Inflammatory macrophage treated with lipopolysaccharide for 4 hours (primary cell): ENCODE measurements at places on chromosomes 11 and 22.

DNA sequence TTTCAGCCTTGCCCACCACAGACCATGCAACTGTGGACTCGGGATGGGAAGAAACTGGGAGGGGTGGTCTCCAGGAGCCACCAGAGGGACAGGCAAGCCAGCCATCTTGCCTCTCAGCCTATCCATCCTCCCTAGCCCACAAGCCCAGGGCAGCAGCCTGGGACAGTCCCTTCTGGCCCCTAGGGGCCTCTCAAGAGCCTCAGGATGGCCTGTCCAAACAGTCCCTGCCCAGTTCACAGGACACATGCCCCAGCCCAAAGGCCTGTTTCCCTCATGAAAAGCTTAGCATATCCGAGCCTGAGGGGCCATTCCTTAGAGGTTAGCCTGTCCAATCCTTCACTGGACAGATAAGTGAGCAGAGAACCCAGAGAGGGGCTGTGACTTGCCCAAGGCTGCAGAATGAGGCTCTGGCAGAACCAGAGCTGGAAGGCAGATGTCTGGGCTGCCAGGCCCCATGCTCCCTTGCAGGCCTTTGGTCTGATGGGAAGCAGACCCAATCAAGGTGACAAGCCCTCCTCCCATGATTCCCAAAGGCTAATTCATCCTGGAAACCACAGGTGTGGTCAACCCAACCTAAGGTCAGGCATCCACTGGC lies 28.2 kb downstream of the LRRC10B start:
- peak; percentile 2 for DNase-seq

DNA sequence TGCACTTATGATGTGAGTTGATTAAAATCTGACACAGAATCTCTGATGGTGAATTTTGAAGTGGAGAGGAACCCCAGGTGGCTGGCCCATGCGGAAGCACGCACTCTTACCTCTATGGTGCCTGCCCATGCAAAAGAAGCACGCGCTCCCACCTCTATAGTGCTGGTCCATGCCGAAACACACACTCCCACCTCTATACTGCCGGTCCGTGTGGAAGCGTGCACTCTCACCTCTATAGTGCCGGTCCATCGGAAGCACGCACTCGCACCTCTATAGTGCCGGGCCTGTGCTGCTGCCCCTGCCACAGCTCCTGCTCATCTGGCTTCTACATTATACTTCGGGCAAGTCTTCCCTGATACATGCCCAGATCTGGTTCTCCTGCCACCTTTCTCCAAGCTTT lies 36.8 kb upstream of the SLC25A1 start:
- DNase-seq, result no peak

- peak; percentile 77 for DNase-seq
Observed at GRCh38 chr22:25564320-25564978, at the start of gene GRK3. Gene GRK3, plus strand, starts transcription at chr22:25564675. Its CDS starts 366 bp downstream, at chr22:25565041.

- peak; percentile 78 for DNase-seq
Observed at GRCh38 chr11:122672892-122673291, 17.4 kb downstream of the UBASH3B start.

- DNase-seq, result no peak
Observed at GRCh38 chr22:34931026-34931425, 134.9 kb upstream of the ISX start.

- DNase-seq, result no peak
Observed at GRCh38 chr11:49221112-49221511, 12.7 kb upstream of the FOLH1 start.

DNA sequence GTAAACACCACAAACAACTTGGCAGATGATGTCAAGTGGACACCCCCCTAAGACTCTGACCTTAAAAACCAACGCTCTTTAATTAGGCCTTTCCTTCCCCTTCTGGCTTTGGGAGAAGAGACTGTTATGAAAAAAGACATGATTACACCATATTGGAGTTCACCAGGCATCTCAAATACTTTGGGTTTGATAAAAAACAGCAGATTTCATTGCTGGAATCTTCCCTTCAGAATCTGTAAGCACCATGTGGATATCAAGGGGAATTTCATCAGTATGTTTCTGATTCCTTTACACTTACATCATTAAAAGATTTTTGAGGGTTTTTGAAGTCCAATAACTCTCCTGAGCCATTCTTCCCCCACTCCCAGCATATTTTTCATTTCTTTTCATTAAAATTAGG lies 85.6 kb downstream of the KIRREL3 start:
- DNase-seq, result no peak

GRCh38 chr11:96256215-96257011 lies 86.6 kb downstream of the MAML2 start:
- no peak for DNase-seq

GRCh38 chr11:27514558-27514957 lies 8.0 kb upstream of the LIN7C start:
- DNase-seq, result no peak

DNA sequence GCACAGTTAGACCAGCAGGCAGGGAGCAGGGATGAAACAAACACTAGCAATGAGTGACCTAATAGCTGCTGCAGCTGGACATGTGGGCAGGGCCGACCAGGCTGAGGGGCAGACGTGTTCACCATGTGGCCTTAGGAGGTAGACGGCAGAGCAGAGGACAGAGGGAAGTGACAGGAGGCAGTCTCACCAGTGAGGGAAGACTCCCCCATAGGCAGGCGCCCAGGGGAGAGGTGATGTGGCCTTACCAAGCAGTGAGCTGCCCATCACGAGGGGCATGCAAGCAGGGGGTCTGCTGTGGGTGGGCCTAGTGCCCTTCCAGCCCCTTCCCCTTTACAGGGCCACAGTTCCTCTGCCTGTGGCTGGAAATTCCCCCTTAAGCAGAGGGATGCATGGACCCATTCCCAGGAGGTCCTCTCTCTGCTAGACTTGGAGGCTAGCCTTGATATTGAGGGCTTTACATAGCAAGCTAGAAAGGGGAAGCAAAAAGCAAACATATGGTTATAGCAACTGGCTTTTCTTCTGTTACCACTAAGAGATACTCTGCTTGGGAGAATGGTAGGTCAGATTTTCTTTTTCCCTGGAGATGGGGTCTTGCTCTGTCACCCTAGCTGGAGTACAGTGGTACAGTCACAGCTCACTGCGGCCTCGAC lies 67.6 kb downstream of the MPPED1 start:
- DNase-seq, result no peak

DNA sequence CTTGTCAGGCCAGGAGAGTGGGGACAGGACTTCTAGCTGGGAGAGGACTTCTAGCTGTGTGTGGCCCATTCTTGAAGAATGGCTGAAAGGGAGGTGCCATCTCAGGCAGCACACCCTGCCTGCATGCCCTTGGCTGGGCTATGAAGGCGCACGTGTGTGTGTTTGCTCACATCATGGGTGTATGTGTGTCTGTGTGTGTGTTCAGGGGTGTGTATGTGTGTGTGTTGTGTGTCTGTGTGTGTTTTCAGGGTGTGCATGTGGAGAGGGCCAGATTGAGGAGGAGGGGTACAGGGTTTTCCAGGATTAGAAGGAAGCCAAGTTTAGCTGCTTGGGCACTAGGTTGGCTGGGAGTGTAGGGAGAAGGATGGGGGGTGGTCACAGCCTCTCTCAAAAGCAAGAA lies 16.6 kb downstream of the TP53I11 start:
- DNase-seq, result no peak

DNA sequence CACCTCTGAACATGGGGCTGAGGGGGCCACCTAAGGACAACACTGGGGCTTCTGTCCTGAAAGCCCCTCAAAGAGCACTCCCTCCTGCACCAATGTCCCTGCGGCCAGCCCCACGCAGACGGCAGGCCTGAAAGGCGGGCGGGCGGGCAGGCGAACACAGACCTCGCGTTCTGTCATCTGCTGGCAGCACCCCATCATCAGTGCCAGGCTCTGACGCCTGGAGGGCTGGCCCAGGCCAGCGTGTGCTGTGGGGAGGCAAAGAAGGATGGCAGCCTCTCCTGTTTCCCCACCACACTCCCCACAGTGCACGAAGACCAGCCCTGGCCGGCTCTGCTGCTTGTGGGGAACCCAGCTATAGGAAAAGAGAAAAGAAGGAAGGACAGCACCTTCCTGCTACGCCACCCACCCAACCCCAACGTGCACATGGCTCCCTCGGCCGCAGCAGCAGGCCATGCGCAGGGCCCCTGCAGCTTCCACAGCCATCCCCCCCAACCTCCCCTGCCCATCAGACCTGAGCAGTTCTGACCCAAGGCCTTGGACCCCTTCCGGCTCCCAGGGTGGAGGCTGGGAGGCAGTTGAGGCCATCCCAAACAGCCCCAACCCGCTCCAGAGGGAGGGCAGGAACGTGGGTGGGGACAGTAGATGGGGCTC lies 3.5 kb downstream of the SBF1 start:
- DNase-seq, result no peak

GRCh38 chr11:93541884-93542810 lies 1.0 kb downstream of the SMCO4 start:
- peak; percentile 87 for DNase-seq

DNA sequence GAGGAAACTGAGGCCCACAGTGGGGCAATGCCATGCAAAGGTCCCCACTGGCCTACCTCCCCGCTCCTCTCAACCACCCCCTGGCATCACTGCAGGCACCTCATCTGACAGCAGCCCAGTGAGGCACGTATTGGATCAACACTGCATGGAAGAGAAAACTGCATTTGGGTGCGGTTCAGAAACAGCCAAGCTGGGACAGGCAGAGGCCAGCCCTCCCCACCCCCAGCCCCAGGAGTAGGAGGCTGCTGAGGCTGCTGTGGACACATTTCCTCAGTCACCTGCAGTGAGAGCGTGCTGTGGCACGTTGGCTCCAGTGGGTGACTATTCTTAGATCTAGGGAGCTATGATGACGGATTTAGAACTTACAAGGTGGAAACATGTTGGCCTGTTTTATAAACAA lies 63.7 kb downstream of the KCNC1 start:
- DNase-seq, result no peak

DNA sequence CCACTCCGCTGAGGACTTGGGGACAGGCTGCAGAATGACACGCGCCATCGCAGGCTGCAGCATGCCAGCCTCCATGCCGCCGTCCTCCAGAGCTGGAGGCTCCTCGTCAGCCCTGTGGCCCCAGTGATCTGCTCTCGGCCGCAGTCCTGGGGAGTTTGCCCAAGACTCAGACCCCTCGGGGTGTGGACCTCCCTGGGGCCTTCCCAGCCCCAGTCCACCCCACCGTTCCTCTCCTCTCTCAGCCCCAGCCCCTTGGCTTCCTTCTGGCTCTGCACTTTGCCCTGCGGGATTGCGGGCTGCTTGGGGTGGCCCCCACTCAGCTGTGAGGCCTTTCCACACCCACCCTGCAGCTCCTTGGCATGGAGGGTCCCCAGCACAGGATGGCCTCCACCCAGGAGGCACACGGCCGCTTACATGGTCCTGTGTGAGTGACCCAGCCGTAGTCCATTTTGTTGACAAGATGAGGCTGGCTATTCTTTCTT lies 414.9 kb downstream of the TBC1D22A start:
- no peak for DNase-seq

DNA sequence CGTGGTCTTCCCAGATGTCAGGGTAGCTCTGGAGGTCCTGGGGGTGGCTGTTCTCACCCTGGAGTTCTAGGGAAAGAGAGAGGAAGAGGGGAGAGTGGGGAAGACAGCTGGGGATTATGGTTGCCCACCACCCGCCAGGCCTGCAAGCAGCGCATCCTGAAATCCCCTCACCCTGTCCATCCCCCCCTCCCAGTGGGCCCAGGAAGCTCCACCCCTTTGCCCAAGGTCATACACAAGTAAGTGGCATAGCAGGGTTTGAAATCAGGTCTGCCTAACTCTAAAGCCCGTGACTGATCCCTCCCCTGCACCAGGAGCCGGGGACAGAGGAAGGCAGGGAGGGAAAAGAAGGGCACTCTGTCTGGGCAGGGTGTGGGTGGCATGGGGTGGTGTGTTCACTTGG lies 105.3 kb downstream of the NECTIN1 start:
- DNase-seq, result no peak

- DNase-seq, result no peak
Observed at GRCh38 chr22:34861787-34862186, 204.2 kb upstream of the ISX start.

- DNase-seq, result no peak
Observed at GRCh38 chr11:90219438-90219837, 3.4 kb downstream of the CHORDC1 start.

DNA sequence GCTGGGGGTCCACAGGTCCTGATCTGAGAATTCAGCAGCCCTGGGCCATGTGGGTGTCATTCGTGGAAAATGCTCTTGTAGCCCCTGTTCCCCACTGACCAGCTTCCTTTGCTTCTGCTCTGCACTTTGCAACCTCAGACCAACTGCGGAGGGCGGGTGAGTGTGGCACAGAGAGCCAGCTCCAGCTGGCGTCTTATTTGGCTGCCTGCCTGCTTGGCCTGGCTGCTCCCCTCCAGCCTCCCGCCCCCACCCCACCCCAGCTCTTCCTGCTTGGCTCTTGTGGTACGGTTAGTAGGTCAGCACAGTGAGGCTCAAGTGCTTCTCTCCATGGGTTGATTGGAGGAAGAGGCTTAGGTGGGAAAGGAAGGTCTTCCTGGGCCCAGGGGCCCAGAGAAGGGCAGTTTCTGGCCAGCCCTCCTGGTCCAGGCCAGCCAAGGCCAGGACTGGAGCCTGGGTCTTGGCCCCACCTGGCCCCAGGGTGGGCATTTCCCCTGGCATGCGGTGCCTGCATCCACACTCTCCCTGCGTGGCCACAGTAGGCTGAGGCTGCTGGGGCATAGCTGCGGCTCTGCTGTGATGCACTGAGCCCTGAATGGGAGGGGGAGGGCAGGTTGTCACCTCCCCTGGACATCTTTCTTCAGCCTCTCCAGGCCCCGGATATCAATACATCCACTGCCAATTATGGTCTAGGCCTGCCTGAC lies 26.5 kb downstream of the MYO7A start:
- no peak for DNase-seq

- no peak for DNase-seq
Observed at GRCh38 chr11:120182372-120182771, 28.5 kb upstream of the OAF start.

GRCh38 chr11:112285841-112286311 lies 25.2 kb upstream of the PLET1 start:
- DNase-seq, result no peak

DNA sequence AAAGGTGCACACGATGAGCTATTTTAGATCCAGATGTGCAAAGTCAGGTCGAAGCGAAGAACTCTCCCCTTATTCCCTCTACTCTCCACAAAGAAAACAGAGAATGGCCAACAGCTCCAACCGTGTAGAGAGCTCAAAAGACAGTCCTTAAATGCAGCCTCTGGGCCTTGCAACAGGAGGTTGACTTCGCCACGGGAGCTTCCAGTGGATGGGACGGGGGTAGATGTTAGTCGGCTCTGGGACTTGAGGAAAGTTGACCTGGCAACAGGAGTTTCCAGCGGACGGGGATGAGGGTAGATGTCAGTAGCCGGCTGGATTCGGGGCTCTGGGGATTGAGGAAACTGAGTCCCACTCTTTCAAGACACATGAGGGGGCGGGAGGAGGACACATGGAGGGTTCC lies 450.4 kb downstream of the BRD1 start:
- DNase-seq, result no peak
